Stimulated activated CD4-positive, alpha-beta T cell treated with anti-CD3 and anti-CD28 coated beads, Interleukin-2, amount 100 ng/mL, for 24 hours (primary cell): ENCODE measurements at places on chromosomes 2 and 18.

- no peak for DNase-seq
Observed at GRCh38 chr2:150259746-150260145, 227.7 kb downstream of the RND3 start.

DNA sequence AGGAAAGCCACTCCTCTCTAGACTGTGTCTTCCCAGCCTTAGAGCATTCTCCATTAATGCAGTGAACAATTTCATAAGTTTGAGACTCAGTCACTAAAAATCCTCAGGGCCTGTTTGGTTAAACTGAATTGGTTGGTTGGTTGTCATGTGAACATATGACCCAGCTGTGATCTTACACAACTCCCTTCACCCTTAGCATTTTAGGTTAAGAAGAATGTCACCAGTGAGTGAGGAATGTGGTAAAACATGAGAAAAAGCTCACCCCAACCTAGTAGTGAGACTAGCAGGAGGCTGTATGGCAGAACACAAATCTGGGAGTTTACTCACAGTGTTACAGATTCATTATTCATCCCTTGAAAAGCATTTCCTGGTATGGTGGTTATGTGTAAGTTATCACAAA is 32.4 kb downstream of the LHCGR start:
- no peak for DNase-seq

GRCh38 chr2:10305254-10305635 is 2.5 kb downstream of the HPCAL1 start:
- peak; percentile 55 for DNase-seq

- no peak for DNase-seq
Observed at GRCh38 chr2:206561962-206562361, 80.3 kb upstream of the FAM237A start.

GRCh38 chr18:12287131-12287681 is 20.8 kb upstream of the TUBB6 start:
- DNase-seq = no peak

DNA sequence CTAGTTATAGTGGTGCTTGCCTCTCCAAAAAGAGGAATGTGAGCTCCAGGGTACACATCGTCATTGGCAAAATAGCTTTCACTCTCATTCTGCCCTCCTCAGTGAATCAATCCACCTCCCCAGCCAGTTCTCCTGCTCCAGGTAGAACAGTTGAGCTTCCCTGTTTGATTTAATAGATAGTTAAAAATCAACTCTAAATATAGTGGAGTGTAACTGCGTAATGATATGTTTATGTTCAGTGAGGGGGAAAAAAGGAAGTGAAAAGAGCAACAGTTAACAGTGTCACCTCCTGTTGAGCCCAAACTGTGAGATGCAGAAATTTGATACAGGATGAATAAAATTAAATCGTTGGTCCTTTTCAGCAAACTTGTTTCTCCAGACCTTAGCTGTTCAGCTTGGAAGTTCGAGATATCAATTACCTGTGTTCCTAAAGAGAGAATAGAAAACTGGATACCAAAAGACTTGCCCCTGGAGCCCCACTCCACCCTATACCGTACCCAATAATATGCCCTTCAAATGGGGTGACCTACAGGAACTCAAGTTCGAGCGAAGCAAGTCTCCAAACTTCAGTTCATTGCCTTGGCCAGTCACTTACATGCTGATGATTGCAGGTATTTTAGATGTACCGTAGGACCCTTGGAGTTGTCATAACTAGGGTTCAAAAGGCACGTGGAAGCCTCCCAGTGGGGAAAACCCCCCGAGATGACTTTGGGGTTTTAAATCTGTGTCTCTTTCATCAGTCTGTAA is 708.4 kb downstream of the RNF144A start:
- no peak for DNase-seq

DNA sequence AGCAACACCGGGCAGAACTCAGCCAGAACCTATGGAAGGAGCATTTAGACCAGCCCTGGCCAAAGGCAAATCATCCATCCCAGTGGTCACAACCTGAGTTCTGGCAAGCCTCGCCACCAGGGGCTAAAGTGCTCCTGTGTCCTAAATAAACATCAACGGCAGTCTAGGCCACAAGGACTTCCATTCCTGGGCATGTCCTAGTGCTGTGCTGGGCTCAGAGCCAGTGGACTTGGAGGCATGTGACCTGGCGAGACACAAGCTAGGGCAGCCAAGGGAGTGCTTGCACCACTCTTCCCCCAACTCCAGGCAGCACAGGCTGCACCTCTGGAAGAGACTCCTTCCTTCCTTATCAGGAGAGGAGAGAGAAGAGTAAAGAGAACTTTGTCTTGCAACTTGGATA is 69.0 kb downstream of the ST6GAL2 start:
- DNase-seq = no peak

GRCh38 chr18:49162226-49162864 is 211.6 kb upstream of the SMAD7 start:
- DNase-seq = no peak

DNA sequence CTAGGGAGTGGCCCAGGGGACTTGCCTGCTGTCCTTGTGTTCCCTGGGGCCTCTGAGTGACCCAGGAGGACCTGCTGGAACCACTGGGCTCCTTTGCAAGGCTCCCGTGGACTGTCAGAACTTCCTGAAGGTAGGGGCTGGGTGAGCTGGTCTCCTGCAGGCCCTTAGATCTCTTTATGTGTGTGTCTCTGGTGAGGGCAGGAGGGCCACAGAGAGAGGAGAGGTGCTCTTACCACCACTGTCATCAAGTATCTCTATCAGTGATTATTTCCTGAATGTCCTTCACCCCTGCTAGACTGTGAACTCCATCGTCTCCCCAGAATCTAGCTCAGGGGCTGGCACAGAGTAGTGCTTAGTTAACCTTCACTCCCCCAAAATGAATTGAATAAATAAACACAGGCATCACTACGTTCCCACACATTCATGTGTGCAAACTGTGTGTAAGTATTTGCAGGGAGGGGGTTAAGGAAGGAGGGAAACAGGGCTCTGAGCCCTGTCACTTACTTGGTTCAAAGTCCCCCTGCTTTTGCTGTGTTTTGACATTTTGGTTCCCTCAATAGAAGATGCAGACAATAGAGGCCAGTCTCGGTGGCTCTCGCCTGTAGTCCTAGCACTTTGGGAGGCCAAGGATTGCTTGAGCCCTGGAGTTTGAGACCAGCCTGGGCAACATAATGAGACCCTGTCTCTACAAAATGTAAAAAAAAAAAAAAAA is 100.8 kb upstream of the HAAO start:
- DNase-seq = no peak

DNA sequence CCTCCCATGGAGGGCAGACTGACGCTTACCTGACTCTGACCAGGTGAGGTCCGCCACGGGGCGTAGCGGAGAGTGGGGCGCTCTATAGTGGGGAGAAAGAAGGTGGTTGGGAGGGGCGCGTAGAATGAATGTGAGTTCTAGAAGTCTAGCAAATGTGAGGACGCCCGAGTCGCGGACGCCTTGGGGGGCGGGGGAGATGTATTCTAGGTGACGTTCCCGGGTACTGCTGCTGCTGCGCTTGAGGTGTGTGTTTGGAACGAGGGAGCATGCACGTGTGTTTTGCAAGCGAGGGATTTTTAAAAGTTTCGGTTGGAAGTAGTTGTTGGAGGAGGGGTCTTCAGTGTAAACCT is 758 bp downstream of the RIF1 start:
- DNase-seq = peak; percentile 57
